Suppressor macrophage treated with lipopolysaccharide for 4 hours (primary cell): ENCODE measurements at places on chromosomes 3 and 15.

DNA sequence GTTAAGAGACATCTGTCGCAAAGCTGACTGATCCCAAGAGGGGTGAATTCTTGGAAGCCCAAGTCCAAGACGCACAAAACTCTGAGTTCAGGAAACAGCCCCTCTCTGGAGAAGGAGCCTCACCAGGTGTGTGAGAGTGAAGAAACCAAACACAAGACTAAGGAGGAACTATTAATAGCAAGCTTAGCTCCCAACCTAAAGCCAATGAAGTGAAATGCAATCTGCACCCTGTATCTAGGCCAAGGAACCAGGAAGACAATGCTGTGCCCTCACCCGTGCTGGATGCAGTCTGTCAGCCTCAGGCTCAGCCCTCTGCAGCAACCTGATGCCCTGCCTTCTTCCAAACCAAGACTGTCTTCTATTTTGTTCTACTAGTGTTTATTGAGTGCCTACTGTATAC is 22.5 kb upstream of the THBS1 start:
- DNase-seq = no peak

DNA sequence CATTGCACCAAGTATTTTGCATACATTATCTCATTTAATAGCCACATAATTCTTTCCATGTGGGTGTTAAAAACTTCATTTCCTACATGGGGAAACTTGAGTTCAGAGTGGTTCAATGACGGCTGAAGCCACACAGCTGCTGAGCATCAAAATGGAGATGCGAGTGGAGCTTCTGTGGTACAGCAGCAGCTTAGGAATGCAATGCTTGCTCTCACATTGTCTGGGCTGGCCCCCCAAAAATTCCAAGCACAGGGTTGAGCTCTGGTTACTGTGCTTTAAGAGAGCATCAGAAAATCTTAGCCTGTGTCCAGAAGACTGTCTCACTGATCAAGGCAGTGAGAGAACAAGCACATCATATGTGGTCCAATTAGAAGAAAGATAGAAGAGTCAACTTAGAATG is 57.4 kb upstream of the GADL1 start:
- no peak for DNase-seq

- DNase-seq = no peak
Measured at GRCh38 chr3:7226393-7226792, 365.5 kb downstream of the GRM7 start.

DNA sequence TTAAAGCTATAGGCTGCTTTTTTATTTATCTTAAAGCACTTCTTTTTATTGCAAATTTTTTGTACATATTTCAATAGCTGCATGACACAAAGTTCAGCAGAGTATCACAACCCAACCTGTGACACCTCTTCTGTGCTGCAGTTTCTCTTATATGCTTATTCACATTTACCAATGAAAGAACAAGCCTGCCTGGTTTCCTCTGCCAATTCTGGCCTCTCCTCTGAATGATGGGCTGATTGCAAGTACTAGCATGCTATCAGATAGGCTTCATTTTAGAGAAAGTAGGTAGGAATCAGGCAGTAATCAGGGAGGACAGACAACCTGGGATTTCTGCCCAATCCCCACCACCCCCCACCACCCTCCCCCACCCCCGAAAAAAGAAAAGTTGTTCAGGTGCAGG is 26.6 kb downstream of the ACKR4 start:
- DNase-seq = no peak

GRCh38 chr3:30471066-30471465 is 135.3 kb upstream of the TGFBR2 start:
- DNase-seq = no peak

- DNase-seq = no peak
Measured at GRCh38 chr3:45870099-45870498, 16.2 kb upstream of the CCR9 start.

- DNase-seq = no peak
Measured at GRCh38 chr15:68382286-68383007, 49.5 kb downstream of the ITGA11 start.

GRCh38 chr15:41284427-41285177 is 47.8 kb downstream of the OIP5 start:
- DNase-seq = no peak

DNA sequence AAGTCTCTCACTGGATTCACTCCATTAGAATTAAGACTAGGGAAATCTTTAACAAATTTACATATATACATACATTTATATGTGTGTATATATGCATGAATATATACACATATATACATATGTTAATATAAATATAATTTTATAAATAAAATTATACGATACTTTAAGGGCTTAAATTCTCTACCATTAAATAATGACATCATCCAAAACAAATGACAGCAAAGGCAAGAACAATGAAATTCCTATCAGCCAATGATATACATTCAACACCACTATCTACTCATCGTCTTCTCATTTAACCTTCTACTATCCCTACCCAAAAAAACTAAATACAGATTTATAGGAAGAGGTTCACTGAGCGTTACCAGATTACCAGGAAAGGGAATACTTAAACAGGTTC is 152.0 kb downstream of the VPS13C start:
- DNase-seq = no peak

GRCh38 chr3:71618538-71618937 is 35.0 kb upstream of the FOXP1 start:
- DNase-seq = no peak

- no peak for DNase-seq
Measured at GRCh38 chr15:56248311-56248992, 4.8 kb upstream of the RFX7 start.

DNA sequence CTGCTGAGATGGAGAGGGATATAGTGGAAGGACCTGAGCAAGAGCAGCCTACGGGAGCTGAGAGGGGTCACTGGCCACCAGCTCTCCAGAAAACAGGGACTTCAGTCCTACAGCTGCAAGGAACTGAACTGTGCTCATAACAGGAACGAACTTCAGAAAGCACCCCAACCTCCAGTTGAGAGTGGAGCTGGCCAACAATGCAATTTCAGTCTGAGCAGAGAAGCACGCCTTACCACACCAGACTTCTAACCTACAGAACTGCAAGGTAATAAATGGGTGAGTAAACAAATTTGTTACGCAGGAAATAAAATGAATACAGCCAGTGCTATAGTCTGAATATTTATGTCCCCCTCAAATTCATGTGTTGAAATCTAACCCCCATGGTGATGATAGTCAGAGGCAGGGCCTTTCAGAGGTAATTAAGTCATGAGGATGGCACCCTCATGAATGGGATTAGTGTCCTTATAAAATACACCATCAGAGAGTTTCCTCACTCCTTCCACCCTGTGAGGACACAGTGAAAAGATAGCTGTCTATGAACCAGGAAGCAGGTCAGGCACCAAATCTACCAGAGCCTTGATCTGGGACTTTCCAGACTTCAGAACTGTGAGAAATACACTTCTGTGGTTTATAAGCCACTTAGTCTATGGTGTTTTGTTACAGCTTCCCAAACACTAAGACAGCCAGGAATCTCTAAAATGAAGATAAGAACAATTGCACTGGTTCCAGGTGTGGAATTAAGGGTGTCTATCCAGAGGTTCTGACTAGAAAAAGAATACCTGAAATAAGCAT is 58.6 kb downstream of the SYNM start:
- DNase-seq = no peak

DNA sequence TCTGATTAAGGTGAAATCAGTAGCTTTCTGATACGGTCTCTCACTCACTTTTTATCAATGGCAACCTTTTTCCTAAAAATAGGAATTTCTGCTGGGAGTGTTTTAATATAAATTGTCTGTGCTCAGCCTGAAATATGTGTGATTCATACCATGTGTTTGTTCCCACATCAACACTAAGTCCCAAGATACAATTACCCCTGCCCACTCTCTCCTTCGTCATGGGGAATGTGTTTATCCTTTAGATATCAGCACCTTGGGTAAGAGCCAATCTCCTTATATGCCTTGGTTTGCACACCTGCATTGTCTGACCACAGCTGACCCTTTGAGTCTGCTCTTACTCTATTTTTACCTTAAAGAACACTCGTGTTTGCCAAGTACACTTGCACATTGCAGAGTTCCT is 356.4 kb downstream of the LPP start:
- DNase-seq = no peak

DNA sequence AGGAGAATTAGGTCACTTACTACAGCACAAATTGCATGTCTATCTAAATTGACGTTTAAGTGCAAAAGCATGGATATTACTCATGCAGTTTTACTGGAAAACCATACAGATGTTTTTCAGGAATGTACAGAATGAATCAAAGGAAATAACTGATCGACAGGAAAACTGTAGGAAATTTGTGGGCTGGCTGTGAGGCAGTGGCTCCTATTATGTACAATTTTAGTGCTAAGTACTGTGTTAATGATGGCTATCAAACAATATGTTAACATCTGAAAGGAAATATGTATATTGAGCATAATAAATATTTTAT is 6.9 kb downstream of the NUDT16 start:
- peak; percentile 17 for DNase-seq

DNA sequence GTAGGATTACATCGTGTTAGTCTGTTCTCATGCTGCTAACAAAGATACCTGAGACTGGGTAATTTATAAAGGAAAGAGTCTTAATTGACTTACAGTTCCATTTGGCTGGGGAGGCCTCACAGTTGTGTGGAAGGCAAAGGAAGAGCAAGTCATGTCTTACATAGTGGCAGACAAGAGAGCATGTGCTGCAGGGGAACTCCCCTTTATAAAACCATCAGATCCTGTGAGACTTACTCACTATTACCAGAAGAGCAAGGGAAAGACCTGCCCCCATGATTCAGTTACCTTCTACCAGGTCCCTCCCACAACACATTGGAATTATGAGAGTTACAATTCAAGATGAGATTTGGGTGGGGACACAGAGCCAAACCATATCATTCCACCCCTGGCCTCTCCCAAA is 3.4 kb downstream of the SLC25A26 start:
- peak; percentile 39 for DNase-seq

- peak; percentile 57 for DNase-seq
Measured at GRCh38 chr15:40843885-40844695, at the start of gene SPINT1. TSS of gene SPINT1 (plus strand) at chr15:40844048. CDS start at chr15:40844555, 507 bp downstream.

DNA sequence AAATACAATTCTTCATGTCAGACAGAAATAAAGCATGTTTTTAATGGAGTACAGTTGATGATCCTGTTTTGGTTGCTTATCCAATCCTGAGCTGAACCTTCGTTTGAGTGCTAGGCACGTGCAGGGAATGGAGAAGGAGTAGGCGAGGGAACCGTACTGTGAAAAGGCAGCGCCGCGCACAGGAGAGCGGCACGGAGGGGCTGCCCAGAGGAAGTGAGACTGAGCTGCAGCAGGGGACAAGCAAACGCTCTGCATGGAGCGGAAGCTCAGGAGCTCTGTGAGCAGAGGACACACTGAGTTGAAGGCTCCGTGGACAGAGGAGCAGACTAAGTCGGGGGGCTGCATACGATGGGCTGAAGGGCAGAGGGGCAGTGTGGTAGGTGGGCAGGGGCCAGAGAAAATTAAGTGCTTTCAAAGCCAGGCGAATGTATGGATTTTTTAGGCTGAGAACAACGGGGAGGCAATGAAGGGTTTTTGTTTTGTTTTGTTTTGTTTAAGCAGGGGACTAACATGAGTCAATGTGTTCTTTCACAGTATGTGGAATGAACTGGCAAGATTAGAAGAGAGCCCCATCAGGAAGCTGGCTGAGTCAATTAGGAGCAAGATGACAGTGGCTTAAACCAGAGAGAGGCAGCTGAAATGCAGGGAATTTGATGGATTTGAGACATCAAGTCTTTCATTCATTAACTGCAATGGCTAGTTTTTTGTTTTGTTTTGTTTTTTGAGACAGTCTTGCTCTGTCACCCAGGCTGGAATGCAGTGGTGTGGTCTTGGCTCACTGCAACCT is 23.8 kb upstream of the TM2D3 start:
- no peak for DNase-seq
